ENCODE measurements at places on chromosomes 4 and X.

- no peak for DNase-seq
Observed at GRCh38 chr4:55912249-55912648, 36.5 kb upstream of the CEP135 start.

DNA sequence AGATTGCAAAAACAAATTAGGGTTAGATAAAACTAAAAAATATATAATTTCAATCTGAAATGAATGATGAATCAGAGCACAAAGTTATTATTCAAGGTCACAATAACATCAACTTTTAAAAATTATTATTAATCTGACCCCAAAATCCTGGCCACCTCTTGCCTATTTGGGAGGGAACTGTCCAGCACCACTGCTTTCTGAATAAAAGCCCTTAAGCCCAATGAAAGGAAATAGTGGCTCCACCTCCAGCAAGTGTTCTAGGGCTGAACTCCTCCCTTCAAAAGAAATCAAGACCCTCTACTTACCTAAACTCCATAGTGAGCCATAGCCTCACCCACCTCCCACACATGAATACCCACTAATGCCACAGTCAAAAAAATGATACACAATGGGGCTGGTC lies 208.2 kb downstream of the PARM1 start:
- DNase-seq: no peak

GRCh38 chr4:124459941-124460310 lies 252.6 kb downstream of the ANKRD50 start:
- DNase-seq: no peak

GRCh38 chrX:147917700-147918695 lies 6.3 kb downstream of the FMR1 start:
- DNase-seq: no peak

DNA sequence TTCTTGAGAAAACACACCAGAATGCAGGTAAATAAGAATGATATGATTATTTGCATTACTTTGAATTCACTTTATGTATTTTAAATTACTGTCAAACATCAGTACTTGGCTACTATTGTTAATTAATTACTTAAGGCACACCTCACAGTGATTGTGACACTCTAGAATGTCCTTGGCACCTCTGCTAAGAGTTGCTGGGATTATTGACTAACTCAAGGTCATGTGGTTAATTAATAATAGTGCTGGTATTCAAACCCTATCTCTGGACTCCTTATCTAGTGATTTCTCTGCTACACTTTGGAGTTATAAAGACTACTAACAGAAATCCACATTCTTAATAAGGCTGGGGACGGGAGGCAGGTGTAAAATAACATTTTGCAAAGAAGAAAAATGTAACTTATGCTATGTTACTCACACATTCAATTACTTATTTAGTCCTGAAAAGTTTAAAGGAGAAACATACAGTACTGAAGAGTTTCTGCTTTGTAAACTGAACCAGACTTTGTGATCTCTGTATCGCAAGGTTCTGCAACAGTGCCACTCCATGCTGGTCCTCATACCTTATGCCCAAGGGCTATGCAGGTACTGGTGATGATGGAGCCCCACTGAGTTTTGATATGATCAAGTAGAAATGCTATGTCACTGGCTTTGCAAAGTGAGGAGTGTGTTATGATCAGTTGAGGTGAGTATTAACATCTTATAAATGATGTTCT lies 242.7 kb downstream of the MID1IP1 start:
- DNase-seq: no peak

DNA sequence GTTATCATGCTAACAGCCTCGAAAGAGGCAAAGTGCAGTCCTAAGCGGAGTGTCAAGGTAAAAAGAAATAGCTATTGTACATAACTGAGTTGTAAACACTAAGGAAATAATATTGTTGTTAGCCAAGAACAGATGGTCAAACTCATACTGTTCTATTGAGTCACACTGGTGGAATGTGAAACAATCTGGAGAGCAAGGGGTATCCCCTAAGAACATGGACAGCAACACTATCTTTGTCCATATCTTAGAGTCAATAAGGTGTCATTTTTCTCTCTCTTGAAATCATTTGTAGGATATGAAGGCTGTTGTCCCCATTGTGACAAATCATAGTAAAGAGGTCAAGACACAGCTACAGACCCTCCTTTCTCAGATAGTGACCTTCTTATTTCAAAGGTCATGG lies 4.5 kb upstream of the PDGFC start:
- no peak for DNase-seq

DNA sequence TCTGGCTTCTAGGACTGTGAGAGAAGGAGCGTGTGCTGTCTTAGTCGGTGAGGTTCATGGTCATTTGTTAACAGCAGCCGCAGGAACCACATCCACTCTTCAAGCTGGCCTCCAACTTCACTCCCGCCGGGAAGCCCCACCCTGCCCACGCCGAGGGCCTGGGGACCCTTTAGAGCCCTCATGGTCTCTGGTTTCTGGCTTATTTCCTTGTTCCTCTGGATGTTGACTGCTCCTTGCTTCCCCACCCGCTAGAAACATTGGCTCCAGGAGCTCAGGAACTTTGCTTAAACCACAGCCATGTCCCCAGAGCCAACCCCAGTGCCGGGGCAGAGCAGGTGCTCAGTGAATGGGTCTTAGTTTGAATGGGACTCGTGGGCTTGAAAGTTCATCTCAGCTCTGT lies 40.8 kb downstream of the HTRA3 start:
- DNase-seq: no peak

DNA sequence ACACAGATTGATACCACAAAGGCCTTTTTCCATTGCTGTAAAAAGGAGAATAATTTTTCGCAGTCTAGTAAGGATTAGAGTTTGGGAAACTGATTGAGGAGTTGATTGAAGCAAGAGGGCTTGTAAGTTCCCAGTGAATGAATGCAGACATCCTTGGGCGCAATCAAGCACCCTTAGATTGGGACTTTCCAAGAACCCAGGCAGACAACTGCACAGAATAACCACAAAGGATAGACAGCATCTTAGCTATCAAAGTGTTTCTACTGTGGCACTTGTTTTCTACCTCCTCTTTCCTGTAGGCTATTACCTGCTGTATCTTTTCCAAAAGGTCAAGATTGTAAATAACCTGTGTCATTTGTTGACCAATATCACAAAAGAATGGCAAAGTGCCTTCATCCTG lies 2.6 kb downstream of the COX18 start:
- no peak for DNase-seq

DNA sequence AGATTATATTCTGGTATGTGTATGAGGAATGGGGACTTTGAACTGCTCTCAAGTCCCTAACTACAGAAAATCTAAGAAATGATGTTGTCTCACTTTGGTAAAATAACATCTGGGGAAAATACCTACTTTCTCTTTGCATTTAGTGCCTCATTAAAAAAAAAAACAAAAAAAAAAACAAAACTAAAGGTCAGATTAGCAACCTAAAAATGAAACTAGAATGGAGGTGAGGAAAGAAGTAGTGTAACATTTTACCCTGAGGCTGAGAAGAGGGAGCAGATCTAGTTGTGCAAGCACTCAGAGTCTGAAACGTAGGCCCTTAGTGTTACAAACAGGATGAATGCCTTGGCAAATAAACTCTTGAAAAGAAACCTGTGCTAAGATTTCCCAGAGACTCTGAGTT lies 56.0 kb downstream of the VGLL1 start:
- no peak for DNase-seq

DNA sequence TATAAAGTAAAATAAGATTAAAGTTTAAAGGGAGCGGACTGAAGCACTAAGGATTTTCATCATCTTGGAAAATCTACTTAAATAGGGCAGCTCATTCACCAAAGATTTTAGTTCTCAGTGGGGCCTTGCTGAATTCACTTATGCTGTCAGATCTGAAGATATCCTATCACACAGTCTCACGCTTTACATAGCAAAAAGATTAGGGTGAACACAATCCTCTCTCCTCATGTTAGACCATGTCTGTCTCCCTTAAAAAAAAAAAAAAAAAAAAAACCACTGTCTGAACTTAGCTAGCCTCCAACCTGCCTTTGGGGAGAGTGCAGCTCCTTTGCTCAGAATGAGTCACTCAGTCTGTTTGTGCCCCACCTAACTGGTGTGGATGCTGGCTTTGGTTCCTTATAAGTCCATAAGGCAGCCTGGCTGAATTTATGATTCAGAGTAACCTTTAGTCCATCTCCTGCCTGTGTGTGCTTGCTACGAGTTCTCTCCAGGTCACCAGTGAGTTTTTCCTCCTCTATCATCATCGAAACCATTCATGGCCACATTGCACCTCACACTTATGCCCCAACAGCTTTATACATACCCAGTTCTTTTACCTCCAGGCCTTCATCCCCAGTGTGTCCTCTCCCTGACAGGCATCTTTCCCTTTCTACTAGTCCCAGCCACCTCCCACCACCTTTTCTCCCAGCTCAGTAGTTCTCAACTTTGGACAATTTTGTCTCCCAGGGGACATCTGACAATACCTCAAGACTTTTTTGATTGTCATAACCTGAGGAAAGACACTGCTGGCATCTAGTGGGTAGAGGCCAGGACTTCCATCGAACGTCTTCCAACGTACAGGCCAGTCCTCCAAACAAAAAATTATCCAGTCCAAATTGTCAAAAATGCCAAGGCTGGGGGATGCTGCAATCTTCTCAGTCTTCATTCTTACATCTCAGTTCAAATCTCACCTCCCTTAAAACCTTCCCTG lies 220.7 kb upstream of the EMCN start:
- DNase-seq: peak; percentile 71

DNA sequence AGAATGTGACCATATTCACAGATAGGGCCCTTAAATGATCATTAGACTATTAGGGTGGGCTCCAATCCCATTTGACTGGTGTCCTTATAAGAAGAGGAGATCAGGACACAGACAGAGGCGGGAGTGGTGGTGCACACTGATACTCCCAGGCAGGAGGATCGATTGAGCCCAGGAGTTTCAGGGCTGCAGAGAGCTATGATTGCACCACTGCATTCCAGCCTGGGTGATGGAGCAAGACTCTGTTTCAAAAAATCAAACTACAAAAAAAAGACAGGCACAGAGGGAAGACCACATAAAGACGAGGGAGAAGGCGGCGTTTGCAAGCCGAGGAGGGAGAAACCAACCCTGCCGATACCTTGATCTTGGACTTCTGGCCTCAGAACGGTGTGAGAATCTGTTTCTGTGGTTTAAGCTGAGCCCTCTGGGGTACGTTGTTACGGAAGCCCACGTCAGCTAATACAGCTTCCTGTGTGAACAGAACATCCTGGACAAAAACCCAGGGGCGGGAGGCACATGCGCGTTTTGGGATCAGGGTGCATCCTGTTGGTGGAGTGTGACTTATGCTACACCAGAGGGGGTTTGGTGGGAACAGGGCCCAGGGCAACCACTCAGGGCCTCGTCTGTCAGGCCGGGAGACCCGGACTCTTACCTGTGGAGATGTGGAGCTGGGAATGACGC lies 211.8 kb upstream of the PSAPL1 start:
- no peak for DNase-seq

GRCh38 chr4:146506272-146506671 lies 15.5 kb downstream of the SLC10A7 start:
- DNase-seq: no peak

GRCh38 chrX:7815166-7815805 lies 27.7 kb upstream of the VCX start:
- no peak for DNase-seq

GRCh38 chr4:179624768-179625181 lies 2182.5 kb upstream of the AGA start:
- DNase-seq: no peak

GRCh38 chr4:81802285-81802846 lies 330.7 kb upstream of the RASGEF1B start:
- no peak for DNase-seq

DNA sequence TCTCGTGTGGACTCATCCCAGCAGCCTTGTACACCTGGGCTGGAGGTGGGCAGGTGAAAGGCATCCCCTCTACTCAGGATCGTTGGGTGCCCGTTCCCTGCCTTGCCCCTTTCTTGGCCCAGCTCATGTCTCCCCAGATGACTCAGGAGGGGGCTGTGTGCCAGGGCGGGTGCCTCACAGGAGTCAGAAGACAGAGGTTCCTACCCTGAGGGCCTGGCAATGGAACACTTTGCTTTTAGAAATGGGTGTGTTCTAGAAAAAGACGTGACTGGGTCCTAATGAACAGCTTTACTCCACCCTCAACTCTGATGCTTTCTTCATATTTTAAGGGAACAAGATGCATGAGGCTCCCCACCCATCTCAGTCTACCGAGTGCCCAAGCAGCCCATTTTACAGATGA lies 22.5 kb upstream of the TRIM2 start:
- no peak for DNase-seq

GRCh38 chrX:8447368-8447767 lies 17.3 kb upstream of the VCX3B start:
- DNase-seq: no peak

GRCh38 chr4:7699031-7699430 lies 240.6 kb downstream of the AFAP1 start:
- DNase-seq: peak; percentile 76

DNA sequence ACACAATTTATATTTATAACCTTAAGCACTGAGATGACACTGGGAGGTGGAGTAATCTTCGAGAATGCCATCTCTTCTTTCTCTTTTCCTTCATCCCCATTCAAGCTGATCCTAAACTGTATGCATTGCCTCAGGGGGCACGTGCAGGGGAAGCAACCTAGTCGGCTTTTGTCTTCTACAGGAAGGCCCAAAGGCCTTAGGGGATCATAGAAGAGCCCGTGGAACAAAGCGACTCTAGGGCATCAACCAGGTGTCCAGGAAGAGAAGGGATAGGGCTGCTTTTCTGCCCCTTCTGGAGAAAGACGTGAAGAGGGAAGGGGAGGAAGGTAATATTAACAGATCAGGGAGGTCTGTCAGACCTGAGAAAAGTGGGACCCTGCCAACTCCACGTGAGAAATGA lies 6.9 kb upstream of the TLR8 start:
- no peak for DNase-seq

- DNase-seq: no peak
Observed at GRCh38 chr4:141851246-141851891, 215.0 kb downstream of the IL15 start.

DNA sequence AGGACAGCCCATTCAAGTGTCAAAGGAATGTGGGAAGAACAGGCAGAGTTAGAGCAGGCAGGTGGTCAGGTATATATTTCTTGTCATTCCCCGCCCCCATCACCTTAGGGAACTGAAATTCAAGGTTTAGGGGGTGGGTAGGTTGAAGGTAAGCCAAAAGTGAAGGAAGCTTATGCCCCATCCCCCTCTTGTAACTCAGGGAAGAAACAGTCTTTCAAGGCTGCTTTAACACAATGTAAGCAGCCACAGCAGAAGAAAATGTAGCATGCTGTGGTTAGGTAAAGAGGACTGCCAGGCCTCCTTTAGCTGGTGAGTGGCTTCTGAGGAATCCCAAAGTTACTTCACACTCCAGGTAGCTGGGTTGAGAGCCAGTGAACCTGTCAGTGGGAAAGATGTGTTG lies 122.3 kb downstream of the RS1 start:
- DNase-seq: no peak

DNA sequence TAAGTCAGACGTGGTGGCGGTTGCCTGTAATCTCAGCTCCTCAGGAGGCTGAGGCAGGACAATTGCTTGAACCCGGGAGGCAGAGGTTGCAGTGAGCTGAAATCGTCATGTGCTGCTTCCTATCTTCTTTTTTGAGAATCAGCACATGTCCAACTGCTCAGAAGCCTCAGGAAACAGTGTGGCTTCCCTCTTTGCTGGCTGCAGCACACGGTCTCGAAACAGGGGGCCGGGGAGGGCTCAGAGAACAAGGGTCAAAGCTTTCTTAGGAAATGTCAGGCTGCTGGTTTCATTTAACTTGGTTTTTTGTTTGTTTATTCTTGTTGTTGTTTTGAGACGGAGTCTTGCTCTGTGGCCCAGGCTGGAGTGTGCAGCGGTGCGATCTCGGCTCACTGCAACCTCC lies 31.3 kb downstream of the CRLF2 start:
- no peak for DNase-seq

GRCh38 chr4:173270312-173271027 lies 63.7 kb downstream of the HMGB2 start:
- DNase-seq: no peak

GRCh38 chrX:129719268-129719667 lies 19.5 kb upstream of the XPNPEP2 start:
- DNase-seq: no peak
